Activated CD4-positive, alpha-beta T cell treated with anti-CD3 and anti-CD28 coated beads, Interleukin-2, amount 50 U/mL, for 24 hours (primary cell): ENCODE measurements at places on chromosomes 11 and 22.

DNA sequence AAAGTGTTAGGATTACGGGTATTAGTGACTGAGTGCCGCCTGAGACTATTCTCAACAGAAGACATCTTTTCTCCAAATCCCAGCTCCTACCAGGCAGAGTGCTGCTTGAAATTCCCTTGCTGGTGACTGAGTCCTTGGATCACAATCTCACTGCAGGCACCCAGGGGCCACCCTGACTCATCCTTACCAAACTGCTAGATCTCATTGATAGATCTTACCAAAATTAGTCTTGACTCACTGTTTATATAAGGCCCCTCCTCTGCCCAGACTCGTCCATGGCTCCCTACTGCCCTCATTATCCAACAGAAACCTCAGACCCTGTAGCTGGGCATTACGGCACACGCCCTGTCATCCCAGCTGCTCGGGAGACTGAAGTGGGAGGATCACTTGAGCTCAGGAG is 14.7 kb downstream of the TBC1D10A start:
- DNase-seq, result no peak

GRCh38 chr11:2480874-2481220 is 36.0 kb downstream of the KCNQ1 start:
- no peak for DNase-seq

- no peak for DNase-seq
Measured at GRCh38 chr11:124823512-124824376, 23.5 kb upstream of the MSANTD2 start.

DNA sequence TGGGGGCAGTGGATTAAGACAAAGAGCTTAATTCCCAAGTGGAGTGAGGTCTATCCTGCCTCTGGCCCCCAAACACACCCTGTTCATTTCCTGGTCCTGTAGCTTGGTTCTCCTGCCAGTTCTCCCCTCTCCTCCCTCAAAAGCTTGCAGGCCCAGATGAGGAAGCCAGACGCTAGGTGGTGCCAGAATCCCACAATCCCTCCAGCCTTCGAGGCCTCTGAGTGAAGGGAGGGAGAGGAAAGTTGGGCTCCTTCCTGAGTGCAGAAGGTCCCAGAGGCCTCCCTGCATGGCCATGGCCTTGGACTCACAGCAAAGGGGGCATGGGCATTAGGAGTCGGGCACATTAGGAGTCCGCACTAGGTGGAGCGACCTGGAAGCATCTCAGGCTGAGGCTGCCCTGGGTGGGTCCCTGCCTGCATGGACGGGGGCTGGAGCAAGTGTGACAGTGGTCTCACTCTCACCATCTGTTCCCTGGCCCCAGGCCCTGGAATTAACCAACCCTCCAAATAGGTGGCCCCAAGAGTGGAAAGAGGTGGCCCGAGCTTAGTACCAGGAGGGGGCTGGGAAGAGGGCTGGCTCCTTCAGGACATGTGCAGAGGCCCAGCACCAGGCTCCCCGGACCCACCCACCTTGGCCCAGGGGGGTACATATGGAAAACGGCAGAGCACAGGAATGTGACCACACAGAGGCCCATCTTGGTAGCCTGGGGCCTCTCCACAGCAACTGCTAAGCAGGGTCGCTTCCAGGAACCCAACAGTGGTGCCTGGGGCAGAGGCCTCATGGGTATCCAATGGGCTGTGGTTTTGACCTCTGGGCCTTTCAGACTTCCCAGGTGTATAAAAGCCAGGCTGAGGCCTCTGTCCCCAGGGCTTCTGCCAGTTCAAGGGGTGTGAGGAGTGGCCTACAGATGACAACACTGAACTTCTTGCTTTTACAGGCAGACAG is 5.2 kb downstream of the FXYD2 start:
- DNase-seq, result no peak

- DNase-seq, result no peak
Measured at GRCh38 chr11:75508051-75508561, 17.6 kb downstream of the GDPD5 start.

GRCh38 chr22:40332319-40332781 is 13.9 kb upstream of the ADSL start:
- DNase-seq, result no peak

GRCh38 chr11:118670063-118670462 is 9.4 kb downstream of the TREH start:
- no peak for DNase-seq

DNA sequence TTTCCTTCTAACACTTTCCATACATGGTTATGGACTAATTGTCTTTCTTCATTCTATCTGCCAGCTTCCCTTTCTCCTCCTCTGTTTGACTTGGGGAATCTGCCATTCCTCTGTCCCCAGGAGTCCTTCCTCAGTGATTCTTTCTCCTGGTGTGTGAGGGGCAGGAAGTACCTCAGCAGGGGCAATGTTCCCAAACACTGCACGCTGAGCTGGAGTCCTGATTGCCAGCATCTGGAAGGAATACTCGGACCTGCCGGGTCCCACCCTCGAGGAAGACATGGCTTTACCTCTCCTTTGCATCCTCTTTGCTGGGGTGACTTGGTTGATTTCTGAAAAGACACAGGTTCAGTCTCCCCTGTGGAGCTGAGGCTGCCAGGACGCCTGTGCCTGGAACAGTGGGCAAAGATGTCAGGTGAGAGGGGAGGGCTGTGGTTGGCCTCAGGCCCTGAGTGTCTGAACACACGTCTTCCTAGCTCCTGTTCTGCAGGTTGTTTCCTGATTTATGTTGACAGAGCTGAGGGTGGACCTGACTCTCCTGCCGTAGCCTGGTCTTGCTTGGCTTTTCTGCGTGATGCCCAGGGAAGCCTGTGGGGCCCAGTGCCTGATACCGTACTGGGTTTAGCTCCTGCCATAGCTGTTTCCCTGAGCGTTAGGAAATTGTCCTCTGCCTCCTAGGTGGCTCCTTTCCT is 4.3 kb downstream of the COX8A start:
- no peak for DNase-seq
